8988T (cell line): ENCODE measurements at places on chromosomes 6 and 20.
A peak's percentile ranks its signal among the peaks of the same experiment; 100 is the strongest.

DNA sequence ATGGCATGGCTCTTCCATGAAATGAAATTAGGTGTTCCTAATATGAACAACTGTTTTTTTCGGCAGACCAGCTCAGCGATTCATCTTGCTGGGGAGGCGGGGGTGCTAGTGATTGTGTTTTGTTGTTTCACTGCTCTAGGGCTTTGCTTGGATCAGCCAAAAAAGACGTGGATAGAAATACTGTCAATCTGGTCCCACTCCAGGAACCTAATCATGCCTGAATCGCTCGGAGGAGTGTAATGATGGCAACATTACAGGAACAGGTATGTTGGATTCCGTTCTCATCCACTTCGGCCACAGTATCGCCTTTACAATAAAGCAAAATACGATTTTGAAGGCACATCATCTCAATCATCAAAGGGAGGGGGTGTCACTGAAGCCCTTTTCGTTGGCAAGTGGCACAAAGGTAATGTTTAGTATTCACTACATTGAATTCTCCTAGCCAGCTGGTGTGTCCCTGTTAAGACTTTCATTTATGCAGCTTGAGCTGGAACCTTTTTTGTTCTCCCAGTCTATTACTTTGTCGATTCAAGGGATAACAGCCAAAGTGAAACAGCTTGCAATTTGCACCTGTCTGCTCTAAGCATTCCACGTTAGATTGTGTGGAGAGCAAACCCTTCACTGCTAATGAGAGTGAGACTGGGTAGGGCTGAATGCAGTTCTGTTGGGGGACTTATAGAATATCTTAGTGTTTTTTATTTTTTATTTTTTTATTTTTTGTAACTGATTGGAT is 477.7 kb downstream of the TFAP2A start:
- no peak for DNase-seq

GRCh38 chr6:148128014-148128730 is 214.5 kb upstream of the SASH1 start:
- DNase-seq = no peak

- DNase-seq = no peak
Observed at GRCh38 chr6:84568971-84569370, 195.4 kb downstream of the TBX18 start.

GRCh38 chr20:58636983-58637421 is 14.1 kb upstream of the STX16 start:
- DNase-seq = no peak

- peak; percentile 89 for DNase-seq
Observed at GRCh38 chr6:34243901-34244884, 4.6 kb downstream of the SMIM29 start.

DNA sequence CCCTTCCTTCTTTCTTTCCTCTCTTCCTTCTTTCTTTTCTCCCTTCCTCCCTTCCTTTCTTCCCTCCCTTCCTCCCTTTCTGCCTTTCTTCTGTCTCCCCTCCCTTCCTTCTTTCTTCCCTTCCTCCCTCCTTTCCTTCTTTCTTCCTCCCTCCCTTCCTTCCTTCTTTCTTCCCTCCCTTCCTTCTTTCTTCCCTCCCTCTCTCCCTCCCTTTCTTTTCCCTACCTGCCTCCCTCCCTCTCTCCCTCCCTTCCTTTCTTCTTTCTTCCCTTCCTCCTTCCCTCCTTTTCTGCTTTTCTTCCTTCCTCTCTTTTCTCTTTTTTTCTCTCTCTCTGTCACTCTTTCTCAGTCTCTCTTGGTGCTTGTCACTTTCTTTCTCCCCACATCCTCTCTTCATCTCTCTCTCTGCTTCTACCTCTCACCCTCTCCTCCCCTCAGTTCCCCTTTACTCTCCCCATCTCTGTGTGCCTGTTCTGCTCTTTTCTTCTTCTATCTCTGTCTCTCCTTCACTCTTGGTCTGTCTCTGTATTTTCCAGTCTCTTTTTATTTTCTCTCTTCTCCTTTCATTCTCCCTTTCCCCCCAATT is 30.1 kb upstream of the FAM83D start:
- DNase-seq = no peak

DNA sequence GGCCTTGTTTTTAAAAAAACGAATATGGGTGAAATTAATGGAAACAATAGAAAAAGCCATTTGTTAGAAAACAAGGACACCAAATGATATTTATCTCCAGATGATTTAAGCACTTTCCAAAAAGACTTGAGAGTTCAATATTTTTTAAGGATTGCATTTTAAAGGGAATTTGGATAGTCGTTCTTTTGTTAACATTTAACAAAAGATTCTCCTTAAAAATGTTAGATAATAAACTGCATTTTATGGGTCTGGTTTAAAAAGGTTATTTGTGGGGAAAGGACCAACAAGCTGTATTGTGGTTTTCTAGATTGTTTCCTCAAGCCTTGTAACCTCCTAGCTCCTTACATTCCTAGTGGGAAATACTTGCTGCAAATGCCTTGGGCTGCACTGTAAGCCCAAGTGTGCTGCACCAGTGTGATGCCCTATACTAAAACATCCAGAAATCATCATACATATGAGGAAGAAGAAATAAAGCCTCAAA is 1.5 kb upstream of the PHIP start:
- DNase-seq = no peak

- no peak for DNase-seq
Observed at GRCh38 chr20:51532577-51533191, 9.8 kb downstream of the NFATC2 start.

GRCh38 chr6:169312658-169313346 is 59.2 kb upstream of the THBS2 start:
- DNase-seq = no peak

GRCh38 chr6:129312880-129313279 is 397.1 kb downstream of the ARHGAP18 start:
- peak; percentile 22 for DNase-seq
